ENCODE measurements at places on chromosomes 1 and 21. TPM values are rescaled to one million over a fixed set of nuclear protein-coding genes. Genes with fewer than 3 reads are reported as not detected.

Gene ZNF695
- polyA plus RNA-seq, result not detected

Gene OR10Z1
- not detected for polyA plus RNA-seq

Gene C1QA
- 279 TPM for polyA plus RNA-seq

Gene SAMSN1
- polyA plus RNA-seq, result 6.4 TPM

Gene IQGAP3
- polyA plus RNA-seq, result 1.3 TPM

Gene FAM131C
- polyA plus RNA-seq, result not detected

Gene KRTAP11-1
- not detected for polyA plus RNA-seq

Gene S100A13
- 168 TPM for polyA plus RNA-seq

Gene EXTL1
- 0.08 TPM for polyA plus RNA-seq

Gene COL11A1
- polyA plus RNA-seq, result 0.33 TPM

Gene VPS72
- 28.6 TPM for polyA plus RNA-seq

Gene PRR9
- not detected for polyA plus RNA-seq

Gene CHI3L2
- 75.6 TPM for polyA plus RNA-seq

Gene AQP10
- polyA plus RNA-seq, result 1.4 TPM

Gene UMODL1
- 0.14 TPM for polyA plus RNA-seq

Gene XKR8
- polyA plus RNA-seq, result 11.5 TPM

Gene HORMAD1
- polyA plus RNA-seq, result 0.26 TPM

Gene BMP8B
- 0.63 TPM for polyA plus RNA-seq

Gene ATP1A4
- 0.09 TPM for polyA plus RNA-seq

Gene EIF3I
- 255 TPM for polyA plus RNA-seq

Gene LAMC1
- polyA plus RNA-seq, result 69.2 TPM

Gene F13B
- not detected for polyA plus RNA-seq

Gene TXNIP
- polyA plus RNA-seq, result 178 TPM

Gene RNU1-4
- not detected for polyA plus RNA-seq

Gene CLCA1
- polyA plus RNA-seq, result 0.12 TPM
